ENCODE measurements at places on chromosomes 1 and 21.

GRCh38 chr1:165452336-165453130 is 7.6 kb upstream of the RXRG start:
- DNase-seq = no peak

DNA sequence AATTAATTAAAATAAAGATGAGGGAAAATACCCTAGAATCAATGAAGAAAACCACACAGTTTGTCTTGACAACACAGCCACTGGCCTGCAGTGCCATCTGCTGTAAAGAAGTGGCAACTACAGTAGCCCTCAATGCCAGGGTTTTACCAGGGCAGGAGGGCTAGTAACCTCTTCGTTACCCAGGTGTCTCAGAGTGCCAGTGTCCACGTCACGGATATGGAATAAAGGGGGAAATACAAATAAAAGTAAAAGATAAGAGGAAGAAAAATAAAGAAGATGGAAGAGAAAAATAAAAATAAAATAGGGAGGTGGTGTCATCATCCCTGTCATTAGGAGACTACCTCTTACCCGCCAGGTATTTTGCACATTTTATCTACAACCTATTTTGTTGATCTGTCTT is 14.2 kb upstream of the SLC44A3 start:
- peak; percentile 80 for DNase-seq

GRCh38 chr1:119159966-119160365 is 19.5 kb upstream of the WARS2 start:
- peak; percentile 34 for DNase-seq

- DNase-seq = no peak
Observed at GRCh38 chr21:34331726-34332125, 32.1 kb upstream of the KCNE2 start.

GRCh38 chr21:31972622-31973021 is 99.8 kb downstream of the HUNK start:
- no peak for DNase-seq

DNA sequence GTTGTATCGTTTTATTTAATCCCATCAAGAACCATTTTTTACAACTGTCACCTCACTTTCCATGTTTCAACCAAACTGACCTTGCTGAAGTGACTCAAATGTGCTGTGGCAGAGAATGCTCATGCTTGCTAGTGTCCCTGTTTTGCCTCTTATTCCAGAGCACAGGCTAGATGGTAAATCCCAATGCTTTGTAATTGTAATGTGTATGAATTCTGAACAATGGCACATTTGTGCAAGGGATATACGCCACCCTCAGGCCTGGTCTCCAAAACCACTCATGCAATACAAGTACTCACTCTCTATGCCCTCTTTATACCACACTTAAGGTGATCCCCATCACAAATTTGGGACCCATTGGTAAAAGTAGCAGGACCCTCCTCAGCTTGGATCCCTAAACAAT is 313.6 kb downstream of the HHIPL2 start:
- DNase-seq = no peak

- no peak for DNase-seq
Observed at GRCh38 chr1:185375583-185375982, 58.5 kb upstream of the IVNS1ABP start.

DNA sequence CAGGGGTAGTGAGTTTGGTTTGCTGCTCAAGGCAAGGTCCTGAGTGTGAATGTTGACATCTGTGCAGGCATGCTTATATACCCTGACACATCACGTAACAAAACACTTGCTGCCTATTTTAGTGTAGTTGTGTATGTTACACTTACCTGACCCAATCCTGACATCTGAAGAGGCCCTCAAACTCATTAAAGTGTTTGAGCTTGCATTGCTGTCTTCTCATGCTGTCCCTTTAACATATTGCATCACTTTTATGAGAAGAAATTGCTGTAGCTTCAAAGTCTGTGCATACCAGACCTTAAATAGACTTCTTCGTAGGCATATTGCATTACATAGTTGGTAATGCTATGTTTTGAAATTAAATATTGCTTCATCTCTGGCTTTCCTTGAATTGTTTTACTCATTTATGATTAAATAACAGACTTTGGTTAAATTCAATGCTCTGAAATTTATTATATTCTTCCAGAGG is at the start of gene KRTAP19-3:
Gene KRTAP19-3 (minus strand): TSS at position 51 of the 466 bp plus-strand sequence. CDS start 56 bp downstream, outside the sequence.
- DNase-seq = no peak

GRCh38 chr1:17420391-17420918 is 19.0 kb downstream of the RCC2 start:
- DNase-seq = no peak

- DNase-seq = no peak
Observed at GRCh38 chr1:183331091-183331742, 87.0 kb downstream of the NMNAT2 start.

DNA sequence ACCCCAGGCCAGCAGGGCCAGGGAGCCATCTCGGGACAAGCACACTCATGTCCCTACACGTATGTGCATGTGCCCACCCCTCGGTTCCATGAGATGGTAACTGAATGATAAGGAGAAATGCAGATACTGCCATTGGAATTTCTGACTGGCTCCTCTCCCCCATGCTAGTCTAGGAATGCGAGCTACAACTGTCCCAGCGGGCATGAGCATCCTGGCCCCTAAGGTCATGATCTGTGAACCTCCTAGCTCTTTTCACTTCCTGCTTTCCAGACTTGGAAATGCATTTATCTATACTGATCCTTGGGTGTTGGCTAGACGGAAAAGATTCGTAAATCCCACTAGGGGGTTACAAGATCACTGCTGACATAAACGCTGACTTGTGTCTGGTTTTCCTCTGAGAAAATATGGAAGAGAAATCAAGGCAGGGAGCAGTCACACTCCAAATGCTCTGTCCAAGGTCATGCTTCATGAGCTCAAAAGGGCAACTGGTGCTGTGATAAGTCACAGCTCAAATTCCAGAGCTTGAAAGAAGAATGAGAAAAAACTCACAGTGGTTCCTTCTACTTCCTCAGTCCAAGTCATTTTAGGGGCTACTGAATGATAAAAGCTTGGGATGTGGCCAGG is 49.8 kb downstream of the SLC45A1 start:
- no peak for DNase-seq

- no peak for DNase-seq
Observed at GRCh38 chr1:181601186-181601950, 118.1 kb downstream of the CACNA1E start.

GRCh38 chr1:228669242-228669585 is 66.1 kb upstream of the RHOU start:
- DNase-seq = peak; percentile 56

DNA sequence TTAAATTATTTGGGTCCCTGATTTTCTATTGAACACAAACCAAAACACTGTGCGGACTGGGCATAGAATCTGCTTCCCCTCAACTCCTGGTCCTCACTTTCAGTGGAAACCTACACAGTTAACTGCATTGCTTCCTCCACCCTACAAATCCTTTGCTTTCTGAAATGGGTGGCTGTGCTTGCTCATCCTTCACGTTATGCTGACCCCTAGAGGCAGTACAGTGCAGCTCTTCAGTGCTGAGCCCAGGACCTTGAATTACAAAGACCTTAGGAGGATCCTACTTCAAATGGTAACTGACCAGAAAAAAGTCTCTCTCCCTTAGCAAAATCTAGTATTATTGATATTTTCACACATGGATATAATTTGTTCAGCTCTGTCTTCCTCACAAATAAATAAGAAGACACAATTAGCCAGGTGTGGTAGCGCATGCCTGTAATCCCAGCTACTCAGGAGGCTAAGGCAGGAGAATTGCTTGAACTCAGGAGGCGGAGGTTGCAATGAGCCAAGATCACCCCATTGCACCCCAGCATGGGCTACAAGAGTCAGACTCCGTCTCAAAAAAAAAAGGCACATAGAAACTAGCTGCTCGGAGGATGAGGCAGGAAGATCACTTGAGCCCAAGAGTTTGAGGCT is 63.4 kb upstream of the L1TD1 start:
- DNase-seq = peak; percentile 84

- DNase-seq = no peak
Observed at GRCh38 chr1:8358241-8358896, 40.5 kb downstream of the SLC45A1 start.

DNA sequence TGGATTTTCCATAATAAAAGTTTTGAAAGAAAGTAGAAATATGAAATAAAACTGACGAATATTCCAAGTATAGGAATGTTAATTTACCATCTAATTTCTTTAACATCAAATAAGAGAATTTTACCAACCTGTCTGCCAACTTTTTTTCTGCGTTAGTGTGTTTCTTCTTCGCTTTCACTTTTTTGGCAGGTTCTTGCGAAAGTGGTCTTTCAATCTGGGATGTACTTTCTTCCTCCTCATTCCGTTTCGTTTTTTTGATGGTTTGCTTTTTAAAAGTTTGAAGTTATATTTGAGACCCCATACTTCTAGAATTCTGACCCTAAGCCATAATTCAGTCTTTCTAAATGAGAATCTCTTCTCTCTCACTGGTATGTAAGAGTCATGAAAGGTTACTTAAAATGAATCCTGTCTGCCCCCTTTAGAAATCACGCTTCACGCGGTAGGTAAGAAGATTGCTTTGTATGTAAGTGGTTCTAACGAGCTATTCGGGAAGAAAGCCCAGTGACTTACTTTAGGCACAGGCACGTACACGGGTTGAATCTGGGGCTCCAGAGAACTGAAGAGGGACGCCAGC is 580 bp downstream of the RBM34 start:
- peak; percentile 69 for DNase-seq

DNA sequence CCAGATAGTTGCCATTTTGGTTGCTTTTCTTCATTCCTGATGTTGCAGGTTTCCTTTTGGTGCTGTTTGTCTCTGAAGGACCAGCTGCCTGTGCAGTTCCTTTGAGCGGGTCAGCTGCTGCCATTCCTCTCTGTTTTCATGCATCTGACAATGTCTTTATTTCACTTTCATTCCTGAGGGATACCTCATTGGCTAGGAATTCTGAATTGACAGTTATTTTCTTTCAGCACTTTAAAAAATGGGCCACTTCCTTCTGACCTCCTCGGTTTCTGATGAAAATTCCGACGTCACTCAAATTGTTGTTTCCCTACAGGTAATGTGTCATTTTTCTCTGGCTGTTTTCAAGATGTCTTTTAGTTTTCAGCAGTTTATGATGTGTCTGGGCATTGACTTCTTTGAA is 24.8 kb downstream of the CCSAP start:
- peak; percentile 18 for DNase-seq

DNA sequence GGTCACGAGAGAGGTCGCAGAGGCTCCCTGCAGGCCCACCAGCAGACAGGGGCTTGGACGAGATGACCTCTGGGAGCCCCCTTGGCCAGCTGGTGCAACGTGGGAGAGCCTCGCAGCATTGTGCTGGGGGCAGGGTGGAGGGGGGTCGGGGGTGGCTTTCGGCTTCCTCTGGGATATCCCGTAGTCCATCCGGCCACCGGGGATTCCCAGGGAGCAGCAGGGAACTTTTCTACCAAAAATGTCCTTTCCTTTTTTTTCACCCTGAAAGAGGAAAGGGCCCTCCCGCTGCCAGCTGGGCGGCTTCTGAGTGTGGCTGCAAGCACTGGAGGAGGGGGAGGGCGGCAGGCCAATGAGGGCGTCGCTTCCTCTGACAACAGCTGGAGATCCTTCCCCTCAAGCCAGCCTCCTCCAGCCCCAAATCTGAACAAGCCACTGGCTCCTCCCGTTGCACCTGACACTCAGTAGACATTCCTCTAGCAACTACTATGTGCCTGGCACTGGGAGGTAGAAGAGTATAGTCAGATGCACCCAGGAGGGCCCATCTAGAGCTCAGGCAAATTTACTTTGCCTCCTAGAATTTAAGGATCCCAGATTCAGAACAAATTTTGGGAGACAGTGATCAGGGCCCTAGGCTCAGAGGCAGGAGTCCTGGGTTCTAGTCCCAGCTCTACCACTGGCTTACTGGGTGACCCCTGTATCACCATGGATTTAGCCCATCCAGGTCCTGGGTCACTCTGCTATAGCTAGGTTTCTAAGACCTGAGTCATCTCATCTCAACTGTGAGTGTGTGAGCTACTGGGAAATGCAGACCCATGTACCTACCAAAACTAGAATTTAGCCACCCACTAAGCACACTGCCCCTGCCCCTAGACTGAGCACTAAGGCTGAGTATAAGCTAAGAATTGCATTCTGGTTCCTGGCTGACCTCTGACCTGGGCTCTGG is 2.7 kb downstream of the MOB3C start:
- peak; percentile 80 for DNase-seq

DNA sequence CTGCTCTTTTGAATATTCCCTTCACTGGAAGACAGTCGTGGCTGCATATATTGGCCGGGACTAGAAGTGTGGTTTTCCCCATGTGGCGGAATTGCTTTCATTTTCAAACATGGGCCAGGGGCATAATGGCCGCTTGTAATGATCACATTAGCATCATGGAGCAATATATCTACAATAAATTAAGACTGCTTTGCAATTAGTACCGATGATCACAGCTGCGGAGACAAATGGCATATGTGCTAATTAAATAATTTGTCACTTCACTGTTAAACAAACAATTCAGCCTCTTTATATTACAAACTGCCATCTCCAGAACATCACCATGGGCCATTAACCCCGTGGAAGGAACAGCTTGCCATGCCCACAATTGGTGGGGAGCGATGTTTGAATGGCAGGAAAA is 68.2 kb upstream of the OLIG2 start:
- no peak for DNase-seq

GRCh38 chr1:74517599-74518051 is 5.2 kb upstream of the LRRC53 start:
- no peak for DNase-seq

- no peak for DNase-seq
Observed at GRCh38 chr1:203098445-203098844, 12.6 kb upstream of the MYOG start.

GRCh38 chr1:59541891-59542290 is 245.0 kb downstream of the FGGY start:
- no peak for DNase-seq

All from adipocyte (in vitro differentiated cells).